ENCODE measurements at places on chromosomes 13 and 19.

DNA sequence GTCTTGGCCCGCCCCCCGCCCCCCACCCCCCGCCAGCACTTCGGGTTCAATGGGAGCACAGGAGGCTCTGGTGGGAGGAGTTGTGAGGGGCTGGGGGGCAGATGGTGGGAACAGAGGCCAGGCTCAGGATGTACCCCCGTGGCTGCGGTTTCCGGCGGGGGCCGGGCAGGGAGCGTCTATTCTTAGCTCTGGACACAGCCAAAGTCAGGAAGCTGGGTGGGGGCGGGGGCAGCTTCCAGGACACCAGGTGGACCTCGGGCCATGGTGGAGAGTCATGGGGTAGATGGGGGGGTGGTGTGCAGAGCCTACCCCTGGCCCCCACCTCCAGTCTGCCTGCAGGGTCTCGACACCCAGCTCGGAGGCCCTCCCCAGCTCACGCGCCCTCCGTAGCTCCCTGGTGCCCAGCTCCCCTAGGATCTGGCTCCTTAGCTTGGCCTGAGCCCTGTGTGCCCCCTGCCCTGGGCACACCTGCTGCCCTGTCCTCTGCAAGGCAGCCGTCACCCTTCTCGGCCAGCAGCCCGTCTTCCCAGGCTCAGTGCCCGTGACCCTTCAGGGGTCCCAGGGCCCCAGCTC is 2.2 kb upstream of the TBXA2R start:
- DNase-seq: no peak

GRCh38 chr13:85828094-85828684 is 29.0 kb upstream of the SLITRK6 start:
- no peak for DNase-seq

DNA sequence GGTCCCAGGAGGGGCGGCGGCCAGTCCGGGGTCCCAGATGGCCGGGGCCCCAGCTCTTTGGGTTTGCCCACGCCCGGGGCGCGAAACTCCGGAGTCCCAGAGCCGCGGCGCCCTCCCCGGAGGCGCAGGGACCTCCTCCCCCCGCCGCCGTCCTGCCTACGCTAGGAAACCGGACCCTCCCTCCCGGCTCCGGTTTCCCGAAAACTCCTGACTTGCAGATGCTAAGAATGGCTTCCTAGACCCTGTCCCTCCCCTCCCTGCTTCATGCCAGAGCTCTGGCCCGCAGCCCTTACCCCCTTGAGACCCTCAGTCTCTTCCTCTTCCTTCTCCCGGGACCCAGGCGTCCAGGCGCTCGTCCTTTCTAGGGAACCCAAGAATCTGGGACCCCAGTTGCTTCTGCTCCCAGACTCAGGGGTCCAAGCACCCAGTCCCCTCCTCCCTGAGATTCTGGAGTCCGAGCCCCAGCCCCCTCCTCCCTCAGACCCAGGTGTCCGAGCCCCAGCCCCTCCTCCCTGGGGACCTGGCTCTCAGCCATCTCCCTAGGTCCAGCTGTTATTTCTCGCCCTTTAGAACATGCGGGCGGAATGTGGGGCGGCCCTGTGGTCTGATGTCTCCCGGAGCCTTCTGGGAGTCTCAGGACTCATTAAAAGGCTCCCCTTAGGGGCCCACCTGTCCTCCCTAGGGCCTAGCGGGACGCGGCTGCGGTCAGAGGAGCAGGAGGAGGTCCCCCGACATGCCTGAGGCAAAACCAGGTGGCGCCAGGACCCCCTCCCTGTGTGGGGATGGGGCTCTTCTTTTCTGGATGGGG is at the start of gene MYBPC2:
Gene MYBPC2 (plus strand): TSS at position 672 of the 808 bp plus-strand sequence. CDS start 62 bp downstream, at position 734.
- DNase-seq: no peak

DNA sequence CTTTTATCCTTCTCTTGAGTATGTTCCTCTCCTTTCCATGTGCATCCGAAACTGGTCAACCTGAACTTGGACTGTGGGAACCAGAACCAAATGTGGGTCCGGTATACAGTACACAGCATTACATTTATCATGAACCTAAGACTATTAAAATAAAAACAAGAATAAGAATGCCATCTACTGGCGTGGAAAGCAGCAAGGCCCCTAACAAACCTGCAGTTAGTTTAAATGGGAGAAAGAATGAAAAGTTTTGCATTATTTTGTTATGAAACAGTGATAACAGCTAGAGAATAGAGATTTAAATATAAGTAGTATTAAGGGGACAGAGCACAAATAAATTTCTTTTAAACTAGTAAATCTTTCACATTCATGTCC is 159.5 kb downstream of the RBM26 start:
- DNase-seq: no peak

- no peak for DNase-seq
These were observed 53.9 kb downstream of the FNDC3A start for GRCh38 chr13:49029570-49029969.

- no peak for DNase-seq
These were observed 1.3 kb downstream of the SELENOV start for GRCh38 chr19:39516270-39516669.

All from activated CD4-positive, alpha-beta T cell treated with anti-CD3 and anti-CD28 coated beads, Interleukin-2, amount 50 U/mL, for 24 hours (primary cell).